A172 (cell line): ENCODE measurements at places on chromosomes 16 and 17.

GRCh38 chr17:63714550-63715277 lies 14.8 kb upstream of the LIMD2 start:
- no peak for DNase-seq

GRCh38 chr17:2995886-2996809 lies 67.3 kb downstream of the OR1D5 start:
- no peak for DNase-seq

- DNase-seq: peak; percentile 99
Measured at GRCh38 chr17:15954222-15954621, 9.3 kb downstream of the ADORA2B start.

- no peak for DNase-seq
Measured at GRCh38 chr16:51008037-51008436, 143.0 kb downstream of the SALL1 start.

DNA sequence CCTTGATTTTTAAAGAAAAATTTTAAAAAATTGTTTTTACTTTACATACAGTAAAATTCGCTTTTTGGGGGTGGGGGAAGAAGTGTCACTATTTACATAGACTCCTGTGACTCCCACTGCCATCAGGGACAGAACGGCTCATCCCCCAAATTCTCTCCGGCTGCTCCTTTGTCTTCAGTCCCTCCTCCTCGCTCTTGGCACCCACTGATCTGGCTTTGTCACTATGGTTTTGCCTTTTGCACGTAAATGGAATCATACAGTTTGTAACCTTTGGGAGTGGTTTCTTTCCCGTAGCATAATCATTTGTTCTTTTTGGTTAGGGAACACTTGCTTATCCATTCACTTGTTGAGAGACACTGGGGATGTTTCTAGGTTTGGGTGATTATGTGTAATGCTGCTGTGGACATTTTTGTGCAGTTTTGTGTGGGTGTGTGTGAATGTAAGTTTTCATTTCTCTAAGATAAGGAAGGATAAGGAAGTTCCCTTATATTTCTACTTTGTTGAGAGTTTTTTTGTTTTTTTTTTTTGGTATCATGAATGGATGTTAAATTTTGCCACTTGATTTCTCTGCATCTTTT lies 27.4 kb downstream of the RAB11FIP4 start:
- DNase-seq: no peak

GRCh38 chr17:27404676-27405075 lies 51.6 kb upstream of the KSR1 start:
- DNase-seq: no peak

DNA sequence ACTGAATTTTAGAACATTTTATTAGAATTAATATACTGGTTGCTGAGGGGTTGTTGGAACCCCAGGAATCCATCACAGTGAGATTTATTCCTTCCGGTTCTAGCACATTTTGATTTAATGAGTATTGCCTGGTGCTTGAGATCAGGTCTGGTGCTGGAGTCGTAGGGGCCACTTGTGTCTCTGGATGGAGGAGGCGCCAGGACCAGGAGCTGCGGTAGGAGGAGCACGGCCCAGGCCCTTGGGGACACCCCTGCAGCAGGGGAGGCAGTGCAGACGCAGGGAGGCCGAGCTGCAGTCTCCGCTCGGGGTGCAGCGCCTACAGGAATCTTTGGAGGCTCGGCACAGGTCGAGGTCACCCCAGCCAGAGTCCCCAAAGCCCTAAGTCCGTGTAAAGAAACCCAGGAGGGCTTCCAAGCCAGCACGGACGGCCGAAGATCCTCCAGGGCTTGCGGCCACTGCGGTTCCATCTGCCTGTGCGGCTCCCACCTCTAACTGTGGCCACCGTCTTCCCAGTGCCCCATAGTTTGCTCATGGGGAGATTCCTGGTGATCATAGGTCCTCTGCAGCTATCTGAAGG lies 66.2 kb upstream of the CREBBP start:
- DNase-seq: no peak

DNA sequence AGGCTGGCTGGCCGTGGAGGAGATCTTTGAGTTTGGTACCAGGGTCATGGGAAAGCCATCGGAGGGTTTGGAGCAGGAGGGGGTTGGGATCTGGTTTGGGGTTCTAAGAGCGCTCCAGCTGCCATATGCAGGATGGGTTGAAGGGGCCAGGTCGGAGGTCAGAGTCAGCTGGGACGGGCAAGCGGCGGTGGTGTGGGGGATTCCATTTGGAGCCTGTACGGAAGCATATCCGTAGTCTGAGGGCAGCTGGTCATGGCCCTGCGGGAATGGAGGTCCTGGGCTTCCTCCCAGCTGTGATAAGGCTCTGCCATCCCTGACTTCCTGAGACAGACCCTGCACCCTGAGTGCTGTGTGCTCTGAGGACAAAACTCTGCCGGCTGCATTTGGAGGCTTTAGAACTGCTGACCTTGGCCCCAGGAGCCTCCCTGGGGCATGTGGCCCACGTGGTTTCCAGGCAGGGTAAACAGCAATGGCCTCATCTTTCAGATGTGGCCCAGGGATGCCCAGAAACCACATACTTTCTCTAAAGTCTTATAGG lies 46.5 kb downstream of the ATP2C2 start:
- DNase-seq: no peak

GRCh38 chr17:71741836-71742235 lies 379.0 kb upstream of the SOX9 start:
- DNase-seq: peak; percentile 25

- DNase-seq: no peak
Measured at GRCh38 chr17:35252651-35253050, 9.8 kb downstream of the SLFN5 start.

DNA sequence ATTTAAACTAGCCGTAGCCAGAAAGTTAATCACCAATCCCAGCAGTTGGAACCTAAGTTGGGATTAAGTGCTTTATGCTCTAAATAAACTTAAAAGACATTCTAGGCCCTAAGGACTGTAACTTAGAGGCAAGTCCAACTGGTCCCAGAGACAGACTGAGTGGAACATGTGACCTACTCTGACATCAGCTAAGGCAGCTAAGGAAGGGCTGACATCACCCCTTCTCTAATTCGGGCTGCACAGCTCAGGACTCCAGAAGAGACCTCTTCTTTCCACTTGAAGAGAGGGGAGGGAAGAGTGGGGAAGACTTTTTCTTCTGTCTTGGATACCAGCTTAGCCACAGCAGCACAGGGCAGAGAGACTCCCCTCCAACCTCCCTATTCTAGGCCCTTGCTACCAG lies 565.2 kb downstream of the CDH8 start:
- no peak for DNase-seq

- DNase-seq: no peak
Measured at GRCh38 chr17:48550502-48551213, 5.7 kb upstream of the HOXB2 start.

- DNase-seq: peak; percentile 86
Measured at GRCh38 chr16:79628501-79628975, 28.0 kb upstream of the MAF start.

DNA sequence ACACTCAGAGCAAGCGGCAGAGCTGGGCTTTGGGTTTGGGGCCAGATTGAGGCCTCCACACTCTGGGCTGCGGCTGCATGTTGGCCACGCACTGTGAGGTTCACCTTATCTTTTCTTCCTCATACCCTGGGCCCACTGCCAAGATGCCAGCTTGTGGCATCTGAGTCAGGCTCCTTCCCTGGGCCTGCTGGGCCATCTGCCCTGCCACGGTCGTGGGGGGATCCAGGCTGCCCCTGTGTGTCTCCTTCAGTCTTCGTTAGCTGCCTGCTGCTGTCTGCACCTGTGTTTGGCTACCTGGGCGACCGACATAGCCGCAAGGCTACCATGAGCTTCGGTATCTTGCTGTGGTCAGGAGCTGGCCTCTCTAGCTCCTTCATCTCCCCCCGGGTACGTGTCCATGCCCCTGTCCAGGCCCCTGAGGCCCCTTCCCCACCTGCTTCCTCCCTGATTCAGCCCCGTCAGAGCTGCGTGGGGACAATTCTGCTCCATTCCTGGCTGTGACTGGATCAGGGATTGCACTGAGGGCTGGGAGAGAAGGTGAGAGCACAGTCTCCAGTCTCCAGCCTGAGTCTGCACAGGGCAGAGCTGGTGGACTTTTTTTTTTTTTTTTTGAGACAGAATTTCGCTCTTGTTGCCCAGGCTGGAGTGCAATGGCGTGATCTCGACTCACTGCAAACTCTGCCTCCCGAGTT lies 11.2 kb downstream of the SPNS3 start:
- DNase-seq: peak; percentile 88

DNA sequence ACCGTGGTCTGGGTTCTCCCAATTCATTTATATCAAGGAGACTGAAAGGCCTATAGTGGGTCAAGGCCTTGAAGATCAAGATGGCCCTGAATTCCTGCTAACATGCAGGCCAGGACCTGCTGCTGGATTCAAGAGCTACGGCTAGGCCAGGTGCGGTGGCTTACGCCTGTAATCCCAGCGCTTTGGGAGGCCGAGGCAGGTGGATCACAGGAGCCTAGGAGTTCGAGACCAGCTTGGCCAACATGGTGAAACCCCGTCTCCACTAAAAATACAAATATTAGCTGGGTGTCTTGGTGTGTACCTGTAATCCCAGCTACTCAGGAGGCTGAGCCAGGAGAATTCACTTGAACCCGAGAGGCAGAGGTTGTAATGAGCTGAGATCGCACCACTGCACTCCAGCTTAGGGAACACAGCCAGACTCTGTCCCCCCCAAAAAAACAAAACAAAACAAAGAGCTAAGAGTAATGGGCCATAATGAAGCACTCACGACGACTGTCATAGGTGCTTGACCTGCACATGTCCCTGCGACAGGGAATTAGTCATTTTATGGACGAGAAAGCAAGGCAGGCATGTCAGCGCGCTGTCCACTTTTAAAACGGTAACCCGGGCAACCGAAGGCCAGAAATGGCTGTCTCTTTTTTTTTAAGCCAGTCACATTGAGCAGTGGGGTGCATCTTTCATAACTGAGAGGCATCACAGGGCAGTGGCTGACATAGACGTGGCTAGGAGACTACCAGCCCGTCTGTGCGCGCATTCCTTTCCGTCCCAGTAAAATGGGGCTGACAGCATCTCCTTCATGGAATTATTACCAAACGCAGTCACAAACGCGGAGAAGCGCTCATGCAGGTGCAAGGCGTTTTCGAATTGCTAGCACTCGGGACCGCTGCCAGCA lies 1.0 kb upstream of the FBRS start:
- DNase-seq: no peak

DNA sequence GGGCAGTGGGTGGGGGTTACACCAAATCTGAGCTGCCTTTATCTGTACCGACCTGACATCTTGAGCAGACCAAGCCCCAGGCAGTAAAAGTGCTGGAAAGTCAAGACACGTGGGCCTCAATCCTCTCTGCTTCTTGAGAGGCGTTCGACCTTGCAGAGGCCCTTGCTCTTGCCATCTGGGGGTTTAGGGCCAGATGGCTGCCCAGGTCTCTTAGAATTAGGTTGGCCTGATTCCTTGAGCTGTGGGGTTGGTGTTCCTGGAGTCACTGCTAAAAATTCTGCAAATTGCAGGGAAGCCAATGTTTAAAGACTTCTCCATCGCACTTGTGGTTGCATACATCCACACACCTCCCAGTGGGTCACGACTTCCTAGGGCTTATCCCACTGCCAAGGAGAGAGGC lies 238.2 kb upstream of the ASIC2 start:
- no peak for DNase-seq

- peak; percentile 6 for DNase-seq
Measured at GRCh38 chr17:14793237-14793636, 471.9 kb downstream of the PMP22 start.

- DNase-seq: peak; percentile 74
Measured at GRCh38 chr16:70696952-70697593, 11.2 kb upstream of the MTSS2 start.

DNA sequence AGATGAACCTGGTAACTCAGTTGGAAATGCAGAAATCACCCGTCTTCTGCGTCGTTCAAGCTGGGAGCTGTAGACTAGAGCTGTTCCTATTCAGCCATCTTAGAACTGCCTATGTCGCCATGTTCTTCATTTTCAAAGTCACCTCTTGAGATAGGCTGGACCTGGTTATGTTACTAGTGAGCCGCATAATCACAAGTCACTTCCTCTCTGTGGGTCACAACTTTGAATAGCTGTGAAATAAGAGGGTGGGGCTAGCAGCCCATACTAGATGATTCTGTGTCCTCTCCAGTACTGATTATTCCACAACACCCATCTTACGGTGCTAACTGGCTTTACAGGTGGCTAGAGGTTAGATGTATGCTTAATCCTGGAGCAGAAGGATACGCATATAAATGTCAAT lies 74.2 kb downstream of the VPS53 start:
- DNase-seq: no peak

GRCh38 chr17:39848600-39848999 lies 15.5 kb downstream of the IKZF3 start:
- no peak for DNase-seq

DNA sequence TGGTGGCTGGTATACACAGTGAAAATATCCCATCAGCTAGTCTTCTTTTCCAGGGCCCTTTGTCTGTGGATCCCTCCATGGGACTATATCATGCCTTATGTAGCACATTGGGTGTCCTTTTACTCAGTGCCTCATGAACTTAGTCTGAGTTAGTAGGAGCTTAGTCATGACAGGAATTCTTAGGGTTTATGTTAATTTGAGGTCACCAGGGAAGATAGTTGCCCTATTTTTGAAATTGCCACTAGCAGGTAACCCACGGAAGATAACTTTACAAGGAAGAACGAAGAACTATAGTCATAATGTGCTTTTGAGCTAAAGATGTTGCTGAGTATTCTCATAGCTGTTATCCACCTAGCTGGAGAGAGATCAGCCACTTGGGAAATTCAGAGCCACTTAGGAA lies 14.8 kb upstream of the PLK1 start:
- DNase-seq: no peak

- DNase-seq: no peak
Measured at GRCh38 chr16:64715624-64716023, 406.2 kb downstream of the CDH11 start.

DNA sequence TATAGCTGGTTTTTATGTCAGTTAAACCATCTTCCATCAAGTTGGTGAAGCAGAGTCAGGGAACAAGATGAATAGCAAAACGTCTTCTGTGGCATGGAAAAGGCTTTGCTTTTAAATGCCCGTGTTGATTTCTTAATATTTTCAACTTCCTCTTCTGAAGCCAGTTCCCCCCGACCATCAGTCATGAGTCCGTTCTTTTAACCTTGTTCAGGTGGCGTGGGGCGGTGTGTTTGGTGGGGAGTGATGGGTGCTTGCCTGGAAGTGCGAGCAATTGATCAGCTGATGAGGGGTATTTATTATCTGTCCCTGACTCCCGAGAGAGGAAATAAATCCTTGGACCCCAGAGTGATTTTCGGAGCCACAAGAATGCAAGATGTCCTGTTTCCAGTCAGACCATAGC lies 147.1 kb downstream of the WWOX start:
- DNase-seq: no peak

- DNase-seq: no peak
Measured at GRCh38 chr17:50356418-50356817, 10.5 kb downstream of the XYLT2 start.

GRCh38 chr16:56810954-56811353 lies 54.1 kb upstream of the SLC12A3 start:
- DNase-seq: no peak

- DNase-seq: no peak
Measured at GRCh38 chr16:86403541-86404163, 106.7 kb upstream of the FOXF1 start.
